ENCODE measurements at places on chromosomes 12 and 14.

GRCh38 chr12:2841056-2841650 lies 6.3 kb upstream of the NRIP2 start:
- DNase-seq: no peak

- DNase-seq: no peak
Observed at GRCh38 chr14:21534576-21534975, 8.4 kb upstream of the SALL2 start.

- DNase-seq: no peak
Observed at GRCh38 chr12:71270057-71270456, 112.3 kb upstream of the TSPAN8 start.

DNA sequence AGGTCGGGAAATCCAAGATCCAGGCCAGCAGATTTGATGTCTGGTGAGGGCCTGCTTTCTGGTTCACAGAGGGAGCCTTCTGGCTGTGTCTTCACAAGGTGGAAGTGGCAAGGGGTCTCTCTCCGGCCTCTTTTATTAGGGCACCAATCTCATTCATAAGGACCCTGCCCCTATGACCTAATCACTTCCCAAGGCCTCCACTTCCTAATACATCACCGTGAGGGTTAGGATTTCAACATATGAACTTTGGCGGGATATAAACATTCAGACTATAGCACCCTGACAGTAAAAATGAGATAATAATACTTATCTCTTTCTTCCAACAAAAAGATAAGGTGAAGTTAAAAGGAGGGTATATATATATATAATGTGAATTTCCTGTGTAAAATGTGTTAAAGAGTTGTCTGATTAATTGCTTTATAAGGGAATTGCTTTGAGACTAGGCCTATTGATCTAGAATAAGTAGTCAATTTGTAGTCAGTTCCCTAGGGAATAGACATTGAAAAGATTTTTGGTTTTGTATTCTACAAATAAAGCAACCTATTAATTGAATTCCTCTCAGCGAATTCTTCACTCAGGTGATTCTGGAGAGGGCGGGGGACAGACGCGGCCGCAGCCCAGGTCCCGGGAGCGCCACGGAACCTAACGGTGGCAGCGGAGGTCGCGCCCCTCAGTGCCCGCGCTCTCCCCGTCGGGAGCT lies 516 bp upstream of the LGALS3 start:
- DNase-seq: no peak

- no peak for DNase-seq
Observed at GRCh38 chr12:25071366-25071765, 122.5 kb upstream of the BCAT1 start.
